ENCODE measurements at places on chromosomes 2 and 18.

GRCh38 chr2:128361376-128362131 lies 42.9 kb upstream of the HS6ST1 start:
- DNase-seq = no peak

- DNase-seq = no peak
These were observed 759.4 kb downstream of the CBLN2 start for GRCh38 chr18:71784777-71785176.

DNA sequence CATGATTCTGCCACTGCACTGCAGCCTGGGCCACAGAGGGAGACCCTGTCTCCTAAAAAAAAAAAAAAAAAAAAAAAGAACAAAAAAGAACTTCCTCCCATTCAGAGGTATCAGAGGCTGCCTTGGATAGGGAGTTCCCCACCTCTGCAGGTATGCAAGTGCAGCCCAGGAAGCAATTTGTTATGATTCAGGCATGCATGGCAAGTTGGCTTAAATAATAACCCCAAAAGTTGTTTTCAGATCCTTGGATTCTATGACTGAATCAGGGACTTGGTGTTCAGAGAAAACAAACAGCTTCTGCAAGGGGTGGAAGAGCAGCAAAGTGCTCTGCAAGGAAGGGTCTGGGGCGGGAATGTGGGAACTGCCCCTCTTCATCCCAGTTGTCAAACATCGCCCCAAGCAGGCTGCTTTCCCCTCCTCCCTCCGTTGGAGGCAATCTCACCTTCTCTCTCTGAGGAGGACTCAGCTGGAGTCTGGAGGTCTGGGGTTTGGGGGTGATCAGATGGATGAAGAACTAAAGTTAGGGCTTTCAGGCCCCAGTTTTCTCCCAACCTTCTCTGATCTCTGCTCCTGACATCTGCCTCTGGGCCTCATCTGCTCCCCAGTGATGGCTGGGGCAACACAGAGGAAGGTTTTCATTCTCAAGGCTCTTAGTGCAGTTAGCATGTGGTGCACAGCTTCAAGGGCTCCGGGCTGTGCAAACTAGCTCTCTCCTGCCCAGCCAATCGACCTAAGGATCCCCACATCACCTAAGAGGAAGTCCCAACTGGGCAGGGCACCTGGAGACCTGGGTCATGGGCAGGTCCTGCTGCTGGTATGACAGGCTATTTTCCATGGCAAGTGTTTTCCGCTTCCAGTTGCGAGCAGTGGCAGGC lies 3.5 kb upstream of the GDF7 start:
- peak; percentile 59 for DNase-seq

DNA sequence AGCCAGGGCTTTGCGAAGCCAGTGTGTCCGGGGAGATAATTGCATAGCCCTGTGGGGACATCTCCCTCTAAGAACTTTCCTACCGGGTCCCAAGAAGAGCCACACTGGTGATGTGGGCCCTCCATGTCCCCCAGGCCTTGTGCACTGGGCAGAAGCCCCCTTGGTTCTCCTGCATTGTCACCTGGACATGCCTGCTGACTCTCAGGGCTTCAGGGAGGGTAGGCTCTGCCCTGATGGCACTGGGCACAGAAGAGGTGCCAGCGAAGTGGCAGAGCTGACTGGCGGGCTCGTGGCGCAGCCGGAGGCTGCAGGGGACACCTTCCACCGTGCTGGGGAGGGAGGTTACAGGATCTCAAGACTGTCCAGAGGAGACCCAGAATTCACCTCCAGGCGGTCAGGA lies 28.3 kb downstream of the GLI2 start:
- DNase-seq = peak; percentile 59

DNA sequence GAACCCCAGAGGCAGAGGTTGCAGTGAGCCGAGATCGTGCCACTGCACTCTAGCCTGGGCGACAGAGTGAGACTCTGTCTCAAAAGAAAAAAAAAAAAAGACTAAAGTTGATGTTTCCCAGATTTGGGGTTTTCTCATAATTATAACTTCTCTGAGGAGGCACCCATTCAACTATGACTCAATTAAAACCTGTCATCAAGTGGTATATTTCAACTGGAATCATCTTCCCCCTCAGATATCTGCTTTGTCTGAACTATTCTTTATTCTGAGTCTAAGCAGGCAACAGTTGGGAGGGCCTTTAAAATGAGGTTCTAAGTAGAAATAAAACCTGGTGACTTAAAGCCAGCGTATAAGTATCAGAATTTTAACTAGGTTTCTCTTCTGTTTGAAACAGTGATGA lies 88.5 kb downstream of the PTRHD1 start:
- no peak for DNase-seq

GRCh38 chr2:108390340-108390739 lies 12.6 kb downstream of the SULT1C4 start:
- DNase-seq = no peak
